ENCODE measurements at places on chromosomes 13 and 19.

GRCh38 chr13:21673789-21674489, 3.1 kb downstream of the FGF9 start:
- DNase-seq = no peak

GRCh38 chr13:50073340-50073739, 58.1 kb downstream of the KCNRG start:
- DNase-seq = no peak

GRCh38 chr19:43779147-43779819, 1.5 kb downstream of the KCNN4 start:
- no peak for DNase-seq

DNA sequence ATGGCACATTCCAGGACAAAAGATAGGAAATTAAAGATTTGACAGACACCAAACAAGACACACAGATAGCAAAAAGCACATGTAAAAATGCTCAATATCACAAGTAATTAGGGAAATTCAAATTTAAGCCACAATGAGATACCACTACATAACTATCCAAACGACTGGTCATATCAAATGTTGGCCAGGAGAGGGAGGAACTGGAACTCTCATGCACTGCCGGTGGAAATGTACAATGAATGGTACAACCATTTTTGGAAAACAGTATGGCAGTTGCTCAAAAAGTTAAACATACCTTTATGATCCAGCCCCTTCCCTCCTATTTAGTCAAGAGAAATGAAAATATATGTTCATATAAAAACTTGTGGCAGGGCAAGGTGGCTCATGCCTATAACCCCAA, 36.8 kb upstream of the CYP2S1 start:
- no peak for DNase-seq

DNA sequence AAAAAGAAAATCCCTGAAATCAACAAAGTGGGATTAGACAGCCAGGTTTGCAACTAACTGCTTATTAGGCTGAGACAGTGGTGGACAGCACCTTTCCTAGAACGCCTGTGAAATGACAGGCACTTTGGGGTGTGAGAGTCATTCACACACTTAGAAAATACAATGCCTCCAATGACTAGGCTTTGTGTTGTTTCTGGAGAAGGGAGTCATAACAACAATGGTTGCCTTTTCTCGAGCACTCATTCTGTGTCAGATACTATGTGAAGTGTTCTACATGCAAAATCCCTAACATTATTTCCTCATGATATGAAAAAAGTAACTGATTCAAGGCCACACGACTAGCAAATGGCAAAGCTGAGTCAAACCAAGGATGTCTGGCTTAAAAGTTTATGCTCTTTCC, 41.2 kb downstream of the SACS start:
- DNase-seq = no peak

- no peak for DNase-seq
Observed at GRCh38 chr13:28583651-28584091, 75.3 kb upstream of the POMP start.
